Right hindlimb (tissue), 1 donor: ENCODE measurements at places on chromosomes 7 and 10.

GRCh38 chr7:142508251-142508650 lies 241.0 kb upstream of the PRSS1 start:
- DNase-seq: no peak

GRCh38 chr7:95693551-95694333 lies 78.6 kb upstream of the DYNC1I1 start:
- DNase-seq: no peak

GRCh38 chr10:72337039-72337629 lies 17.6 kb downstream of the DNAJB12 start:
- peak; percentile 88 for DNase-seq

- DNase-seq: peak; percentile 84
Measured at GRCh38 chr10:71608819-71609768, 110.5 kb downstream of the C10orf105 start.

DNA sequence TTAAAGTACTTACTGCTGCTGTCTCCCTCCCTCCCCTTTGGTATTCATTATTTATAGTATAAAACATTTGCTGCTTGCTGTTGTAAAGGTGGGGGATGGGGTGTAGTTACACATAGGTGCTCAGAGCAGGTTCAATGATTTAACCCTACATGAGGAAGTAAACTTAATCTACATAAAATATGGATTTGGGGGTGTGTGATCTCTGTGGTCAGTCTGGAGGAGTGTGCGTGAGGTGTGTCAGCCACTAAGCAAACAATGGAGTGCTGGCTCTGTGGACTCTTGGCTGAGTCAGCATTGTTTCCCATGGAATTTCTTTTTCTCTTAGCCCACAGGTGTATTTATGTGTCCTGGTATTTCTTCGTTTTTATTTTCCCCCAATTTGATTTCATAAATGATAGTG lies 133.9 kb downstream of the AUTS2 start:
- DNase-seq: no peak

- no peak for DNase-seq
Measured at GRCh38 chr7:78247910-78248689, 449.5 kb downstream of the PHTF2 start.

GRCh38 chr10:42987121-42987541 lies 89.7 kb upstream of the RET start:
- DNase-seq: no peak

DNA sequence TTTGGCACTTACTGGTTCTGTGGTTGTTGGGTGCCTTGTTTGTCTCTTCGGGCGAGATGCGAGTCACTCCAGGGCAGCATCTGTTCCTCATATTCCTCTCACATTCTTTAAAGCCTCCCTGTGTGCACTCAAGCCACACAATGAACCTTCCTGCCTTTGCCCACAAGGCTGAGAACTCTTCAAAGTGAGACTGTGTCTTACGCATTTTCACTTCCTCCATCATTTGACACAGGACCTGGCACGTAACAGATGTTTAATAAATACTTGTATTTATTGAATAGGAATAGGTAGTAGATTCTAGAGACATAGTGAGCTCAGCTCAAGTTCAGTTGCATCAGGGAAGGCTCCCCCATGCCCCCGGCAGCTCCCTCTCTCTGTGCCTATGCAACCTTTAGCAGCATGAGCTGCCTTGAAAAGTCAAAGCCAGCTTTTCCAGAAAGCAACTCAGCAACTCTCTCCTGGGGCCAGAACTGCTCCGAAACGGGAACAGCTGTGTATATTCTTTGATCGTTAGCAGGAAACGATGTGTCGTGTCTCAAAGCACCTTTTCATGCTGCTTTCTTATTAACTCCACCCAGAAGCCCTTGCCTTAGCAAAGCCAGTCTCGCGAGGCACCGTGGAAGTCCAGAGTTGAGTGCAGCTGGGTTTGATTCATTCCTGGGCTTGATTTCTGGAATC lies 97.5 kb downstream of the PFKFB3 start:
- peak; percentile 65 for DNase-seq

DNA sequence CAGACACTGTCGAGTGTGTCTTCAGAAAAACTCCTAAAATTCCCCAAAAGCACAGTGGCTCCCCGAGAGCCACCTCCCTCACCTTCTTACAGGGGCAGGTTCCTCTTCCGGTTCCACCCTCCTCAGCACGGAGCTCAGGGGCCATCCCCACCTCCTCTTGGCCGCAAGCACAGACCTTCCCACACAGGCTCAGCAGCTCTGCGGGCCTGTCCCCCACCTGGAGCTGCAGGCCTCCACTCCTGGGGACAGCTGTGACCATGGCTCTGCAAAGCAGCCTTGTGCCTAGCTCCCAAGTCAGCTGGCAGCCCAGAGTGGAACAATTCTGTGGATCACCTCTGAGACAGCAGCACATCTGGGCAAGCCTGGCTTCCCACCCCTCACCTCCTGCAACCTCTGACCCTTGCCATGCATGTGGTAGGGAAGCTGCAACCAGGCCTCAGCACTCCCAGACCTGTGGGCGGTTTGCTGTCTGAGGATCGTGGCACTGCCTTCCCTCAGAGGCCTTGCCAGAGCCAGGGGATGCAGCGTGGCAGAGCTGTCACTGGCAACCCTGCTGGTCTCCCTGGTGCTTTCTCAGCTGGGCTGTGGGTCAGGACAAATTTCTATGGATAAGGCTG lies 79.7 kb downstream of the ALOX5 start:
- no peak for DNase-seq
